ENCODE measurements at places on chromosomes 7 and 10.

DNA sequence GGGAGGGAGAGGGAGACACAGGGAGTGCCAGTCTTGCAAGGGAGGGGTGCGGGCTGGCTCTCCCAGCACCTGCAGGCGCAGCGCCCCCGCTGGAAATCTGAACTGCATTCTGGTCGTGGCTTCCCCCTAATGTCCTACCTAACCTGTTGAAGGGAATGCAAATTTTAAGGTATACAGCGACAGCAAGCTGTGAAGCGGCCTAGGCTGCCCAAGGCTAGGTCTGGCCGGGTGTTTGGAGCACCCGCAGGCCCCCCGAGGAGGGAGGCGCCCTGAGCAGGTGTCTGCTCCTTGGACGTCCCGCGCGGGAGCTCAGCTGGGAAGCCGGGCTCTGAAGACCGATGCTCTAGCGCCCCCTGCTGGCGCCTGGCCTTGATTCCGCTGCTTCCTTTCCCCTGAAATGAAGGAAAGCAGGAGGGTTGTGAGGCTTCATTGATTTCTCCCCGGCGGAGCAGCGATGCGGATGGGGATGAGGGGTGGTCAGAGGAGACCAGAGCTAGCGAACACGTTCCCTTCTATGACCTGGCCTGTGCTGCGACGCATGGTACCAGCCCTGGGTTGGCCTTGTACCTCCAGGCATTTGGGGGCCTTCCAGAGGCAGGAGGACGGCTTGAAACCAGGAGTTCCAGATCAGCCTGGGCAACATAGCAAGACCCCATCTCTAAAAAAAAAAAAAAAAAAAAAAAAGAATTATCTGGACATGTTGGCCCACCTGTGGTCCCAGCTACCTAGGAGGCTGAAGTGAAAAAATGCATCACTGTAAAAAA, 601.3 kb downstream of the GALNT17 start:
- peak; percentile 22 for DNase-seq

GRCh38 chr7:24457219-24457558, 116.1 kb upstream of the PALS2 start:
- DNase-seq, result no peak

GRCh38 chr10:84008878-84009277, 130.4 kb upstream of the GHITM start:
- no peak for DNase-seq

DNA sequence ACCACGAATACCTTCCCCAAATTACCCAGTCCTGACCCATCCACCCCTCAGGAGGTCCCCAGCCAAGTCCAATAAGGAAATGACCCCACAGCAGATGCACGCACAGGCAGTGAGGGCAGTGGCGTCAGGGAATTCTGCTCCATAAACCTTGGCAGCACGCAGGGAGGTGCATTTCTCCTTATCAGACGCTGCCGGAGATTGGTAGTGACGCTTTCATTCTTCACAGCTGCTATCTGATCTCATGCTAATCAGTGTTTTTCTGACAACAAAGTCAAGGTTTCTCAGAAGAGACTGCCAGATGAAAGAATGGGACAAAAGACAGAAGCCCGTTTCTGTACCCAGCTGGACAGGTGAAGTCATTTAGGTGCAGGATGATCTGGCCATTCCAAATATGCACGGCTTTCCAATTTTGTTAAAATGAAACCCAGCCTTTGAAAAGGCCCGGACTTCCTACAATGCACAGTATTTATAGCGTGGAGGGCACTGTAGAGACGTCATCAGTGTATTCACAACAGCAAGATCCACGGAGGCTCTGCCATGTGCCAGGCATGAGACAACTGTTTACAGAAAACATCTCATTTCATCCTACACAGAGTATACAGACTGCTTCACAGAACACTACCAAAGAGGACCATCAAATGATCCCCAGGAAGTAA, 35.3 kb downstream of the DIP2C start:
- DNase-seq, result no peak

DNA sequence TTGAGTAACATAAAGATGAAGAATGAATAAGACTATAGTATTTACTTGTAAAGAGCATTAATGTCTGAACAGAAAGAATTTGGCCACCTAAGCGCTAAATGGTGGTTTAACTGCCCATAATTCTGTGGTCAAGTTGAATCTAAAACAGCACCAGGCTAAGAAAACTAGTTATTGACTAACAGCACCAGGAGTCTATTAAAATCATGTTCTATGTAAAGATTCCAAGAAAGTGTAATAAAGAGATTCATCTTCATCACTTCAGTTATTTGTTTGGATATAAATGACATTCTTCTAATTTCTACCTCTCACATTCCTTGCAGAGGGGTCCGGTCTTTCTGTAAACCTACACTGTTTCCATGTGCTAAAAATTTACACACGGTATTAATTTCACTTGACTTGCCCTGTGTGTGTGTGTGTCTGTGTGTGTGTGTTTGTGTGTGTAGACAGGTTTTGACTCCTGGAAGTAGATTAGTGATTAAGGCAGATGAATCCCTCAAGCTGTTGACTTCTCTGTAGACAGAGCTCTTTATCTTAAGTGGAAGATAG, 84.4 kb downstream of the KLF6 start:
- DNase-seq, result no peak

GRCh38 chr7:64618785-64619456, 47.0 kb upstream of the ZNF107 start:
- DNase-seq, result peak; percentile 8

- no peak for DNase-seq
Measured at GRCh38 chr10:70737250-70737649, 47.9 kb downstream of the TBATA start.

DNA sequence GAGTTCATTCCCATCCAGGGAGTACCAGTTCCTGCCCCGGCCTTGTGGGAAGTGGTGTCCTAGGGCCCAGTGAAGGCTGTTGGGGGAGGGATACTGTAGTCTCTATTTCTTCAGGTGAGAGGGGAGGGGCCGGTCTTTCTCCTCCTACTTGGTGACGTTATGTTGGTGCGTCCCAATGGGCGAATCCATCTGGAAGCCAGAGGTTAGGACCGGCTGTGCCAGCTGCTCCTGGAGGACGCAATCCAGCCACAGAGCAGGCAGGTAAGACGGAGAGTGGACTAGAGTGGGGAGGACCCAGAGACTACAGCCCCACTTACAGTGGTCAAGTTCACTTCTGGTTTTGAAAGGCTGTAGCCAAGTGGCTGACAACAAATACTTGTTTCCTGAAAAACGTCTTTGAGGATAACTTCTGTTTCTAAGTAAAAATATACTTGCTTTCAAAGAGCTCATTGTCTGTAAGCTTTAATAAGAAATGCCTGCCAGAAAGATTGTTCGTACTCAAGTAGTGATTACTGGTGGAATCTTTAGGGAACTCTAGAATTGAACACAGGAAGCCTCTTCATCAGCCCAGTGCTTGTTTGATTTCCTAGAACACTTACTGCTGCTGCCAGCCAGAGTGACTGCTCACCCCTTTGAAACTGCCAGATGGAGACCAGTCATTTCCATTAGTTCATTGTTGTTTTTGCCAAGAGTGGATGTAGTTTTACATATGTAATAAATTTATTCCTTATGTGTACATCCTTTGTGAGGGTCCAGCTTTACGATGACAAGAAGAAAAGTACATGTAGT, 25.4 kb downstream of the RBM33 start:
- no peak for DNase-seq

- DNase-seq, result no peak
Measured at GRCh38 chr7:143436325-143436946, 6.8 kb upstream of the TAS2R60 start.

DNA sequence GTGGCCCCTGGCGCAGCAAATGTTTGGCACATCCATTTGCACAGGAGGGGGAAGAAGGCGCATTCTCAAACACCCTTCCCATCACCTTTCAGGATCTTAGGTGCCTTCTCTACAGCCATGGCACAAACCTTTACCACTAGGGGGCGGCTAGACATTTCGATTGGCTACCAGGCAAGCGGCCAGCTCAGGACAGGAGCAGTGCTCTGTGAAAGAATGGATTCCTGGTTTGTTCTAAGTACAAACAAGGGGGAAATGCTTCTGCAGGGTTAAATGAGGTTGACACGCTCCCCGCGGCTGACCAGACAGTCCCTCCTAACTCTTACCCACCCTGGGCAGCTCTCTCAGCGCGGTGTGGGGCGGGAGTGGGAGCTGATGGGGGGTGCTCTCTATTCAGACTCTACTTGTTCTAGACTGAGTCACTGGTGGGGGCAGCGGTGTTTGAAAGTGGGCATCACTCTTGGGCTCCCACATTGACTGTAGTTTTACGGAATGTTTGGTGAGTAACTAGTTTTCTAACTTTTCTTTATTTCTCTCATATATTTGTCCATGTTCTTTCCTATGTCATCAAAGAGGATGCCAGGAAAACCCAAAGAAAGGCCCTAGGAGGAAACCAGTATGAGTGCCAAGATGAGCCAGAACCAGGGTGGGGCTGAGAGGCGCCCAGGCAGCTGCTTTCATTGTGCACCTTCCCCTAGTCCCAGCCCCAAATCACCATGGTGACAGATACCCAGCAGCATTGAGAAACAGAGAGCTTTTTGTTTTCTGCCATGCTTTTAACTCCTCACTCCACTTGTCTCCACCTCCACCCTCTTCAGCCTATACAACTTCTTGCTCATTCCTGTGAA, 61.4 kb upstream of the GPR158 start:
- peak; percentile 19 for DNase-seq

DNA sequence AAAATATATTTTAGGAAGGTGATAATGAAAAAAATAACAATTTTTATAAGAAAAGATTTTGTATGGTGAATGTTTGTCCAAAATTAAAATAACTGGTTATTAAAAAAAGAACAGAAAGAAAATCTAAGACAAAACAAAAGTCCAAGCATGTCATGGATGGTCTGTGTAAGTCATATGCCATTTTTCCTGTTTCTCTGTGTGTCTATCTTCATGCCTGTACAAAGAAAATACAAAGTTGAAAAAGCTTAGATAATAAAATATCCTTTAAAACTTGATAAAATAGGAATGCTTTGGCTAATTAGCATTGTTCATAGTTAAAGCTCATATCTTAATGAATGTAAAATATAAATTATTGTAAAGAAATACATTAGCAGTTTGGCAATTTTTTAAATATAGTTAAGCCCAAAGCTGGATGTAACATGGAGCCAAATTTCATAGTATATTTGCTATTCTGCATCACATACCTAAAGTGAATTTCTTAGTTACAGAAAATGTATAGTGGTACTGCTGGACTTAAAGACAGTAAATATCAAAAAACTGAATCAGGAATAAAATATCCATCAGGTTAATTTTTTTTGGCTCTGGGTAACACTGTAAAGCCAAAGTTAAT, 661.1 kb downstream of the PCDH15 start:
- no peak for DNase-seq

DNA sequence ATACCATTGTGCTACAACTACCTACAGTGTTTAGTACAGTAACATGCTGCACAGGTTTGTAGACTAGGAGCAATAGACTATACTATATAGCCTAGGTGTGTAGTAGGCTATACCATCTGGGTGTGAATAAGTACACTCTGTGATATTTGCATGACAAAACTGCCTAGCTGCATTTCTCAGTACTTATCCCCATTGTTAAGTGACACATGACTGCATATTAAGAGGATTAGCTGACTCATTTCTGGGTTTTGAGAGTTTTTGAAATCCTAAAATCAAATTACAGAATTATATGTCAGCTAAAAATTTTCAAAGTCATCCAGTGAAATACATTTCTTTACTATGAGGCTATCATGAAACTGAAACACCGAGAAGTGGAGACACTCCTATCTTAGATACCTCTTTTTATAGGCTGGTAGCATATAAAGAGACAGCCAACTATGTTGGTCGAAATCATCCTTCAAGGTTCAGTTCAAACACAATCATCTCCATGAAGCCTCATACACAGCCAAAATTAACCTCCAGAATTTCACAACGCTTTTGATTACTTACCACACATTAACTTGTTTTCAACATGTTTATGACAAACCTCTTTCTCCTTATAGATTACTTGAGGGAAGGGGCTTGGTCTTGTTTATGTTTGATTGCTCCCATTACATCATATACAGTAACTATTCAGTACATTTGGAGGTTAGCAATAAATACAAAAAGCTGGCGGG, 89.8 kb upstream of the ANK3 start:
- DNase-seq, result no peak

DNA sequence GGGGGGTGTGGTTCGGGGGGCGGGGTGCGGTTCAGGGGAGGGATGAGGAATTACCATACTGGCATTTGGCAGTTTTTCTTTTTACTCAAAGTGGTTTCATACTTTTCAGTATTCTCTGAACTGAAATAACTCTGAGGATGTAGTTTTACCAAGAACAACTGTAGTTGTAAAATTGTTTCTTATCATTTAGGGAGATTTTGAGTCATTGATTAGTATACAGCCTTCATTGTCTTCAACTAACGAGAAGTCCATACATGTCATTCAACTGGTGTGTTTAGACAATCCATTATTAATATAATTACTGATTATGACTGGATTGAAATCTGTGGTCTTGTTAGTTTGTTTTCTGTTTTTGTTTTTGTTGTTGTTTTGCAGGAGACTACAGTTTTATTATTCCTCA, 40.8 kb downstream of the COPG2 start:
- no peak for DNase-seq

DNA sequence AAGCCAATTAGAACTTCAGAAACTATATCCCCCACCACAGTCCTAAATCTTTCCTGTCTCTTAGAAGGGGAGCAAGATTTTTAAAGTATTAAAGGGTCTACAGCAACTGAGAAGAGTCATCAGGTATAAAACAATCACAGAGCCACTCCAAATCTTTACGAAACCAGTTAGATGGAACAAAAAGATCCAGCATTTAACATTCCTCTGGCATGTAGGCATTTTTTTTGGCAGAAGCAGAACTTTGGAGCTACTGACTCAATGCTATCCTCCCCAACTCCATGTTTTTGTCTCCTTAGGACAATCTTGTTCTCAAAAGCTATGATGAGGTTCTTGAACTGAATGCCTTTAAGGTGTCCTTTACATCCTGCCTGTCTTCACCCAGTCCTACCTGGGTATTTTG, 333.3 kb downstream of the PRPF18 start:
- no peak for DNase-seq

GRCh38 chr7:155893664-155894063, 81.4 kb upstream of the SHH start:
- no peak for DNase-seq

GRCh38 chr7:35849158-35849831, 48.4 kb downstream of the SEPTIN7 start:
- DNase-seq, result no peak

DNA sequence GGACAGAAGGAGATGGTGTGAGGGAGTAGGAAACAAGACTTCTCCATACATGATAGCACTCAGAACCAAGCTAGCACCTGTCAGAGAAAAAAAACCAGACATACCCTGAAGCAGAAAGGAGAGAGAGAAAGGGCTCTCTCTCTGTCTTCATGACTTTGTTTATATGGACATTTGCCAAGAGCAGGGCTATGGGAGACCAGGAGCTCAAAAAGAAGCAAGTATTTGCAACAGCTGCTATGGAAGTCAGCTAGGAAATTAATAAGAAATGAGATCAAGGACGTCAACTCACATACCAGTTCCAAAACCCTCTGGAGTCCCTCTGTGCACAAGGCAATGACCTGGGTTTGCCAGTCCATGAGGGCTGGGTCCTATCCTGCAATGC, 111.6 kb downstream of the SGMS1 start:
- no peak for DNase-seq

- DNase-seq, result no peak
Measured at GRCh38 chr7:137342265-137342664, 1.3 kb downstream of the PTN start.

- DNase-seq, result no peak
Measured at GRCh38 chr7:106609416-106609815, 51.5 kb downstream of the CCDC71L start.

- DNase-seq, result no peak
Measured at GRCh38 chr10:76769161-76769560, 868.4 kb downstream of the KCNMA1 start.

GRCh38 chr7:157352516-157352915, 15.7 kb downstream of the DNAJB6 start:
- no peak for DNase-seq
